GM23248 (cell line): ENCODE measurements at places on chromosomes 4 and X.

GRCh38 chr4:35087218-35087617 lies 1157.1 kb downstream of the ARAP2 start:
- no peak for DNase-seq

DNA sequence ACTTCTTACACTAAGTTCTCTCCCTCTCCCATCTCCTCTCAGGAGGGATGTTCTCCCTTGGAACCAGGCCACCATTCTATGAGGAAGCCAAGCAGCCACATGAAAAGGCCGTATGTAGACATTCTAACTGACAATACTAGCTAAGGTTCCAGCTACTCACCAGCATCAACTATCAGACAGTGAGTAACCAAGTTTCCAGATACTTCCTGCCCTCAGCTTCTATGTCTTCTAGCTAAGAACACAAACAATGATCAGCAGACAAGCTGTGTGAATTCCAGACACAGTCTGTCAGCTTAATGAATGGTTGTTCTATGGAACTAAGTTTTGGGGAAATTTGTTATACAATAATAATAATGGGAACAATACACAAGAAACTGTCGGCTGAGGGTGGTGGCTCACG lies 50.8 kb downstream of the SMIM14 start:
- DNase-seq: peak; percentile 70

- peak; percentile 42 for DNase-seq
These were observed 129.3 kb upstream of the FAM9B start for GRCh38 chrX:9163214-9163709.

DNA sequence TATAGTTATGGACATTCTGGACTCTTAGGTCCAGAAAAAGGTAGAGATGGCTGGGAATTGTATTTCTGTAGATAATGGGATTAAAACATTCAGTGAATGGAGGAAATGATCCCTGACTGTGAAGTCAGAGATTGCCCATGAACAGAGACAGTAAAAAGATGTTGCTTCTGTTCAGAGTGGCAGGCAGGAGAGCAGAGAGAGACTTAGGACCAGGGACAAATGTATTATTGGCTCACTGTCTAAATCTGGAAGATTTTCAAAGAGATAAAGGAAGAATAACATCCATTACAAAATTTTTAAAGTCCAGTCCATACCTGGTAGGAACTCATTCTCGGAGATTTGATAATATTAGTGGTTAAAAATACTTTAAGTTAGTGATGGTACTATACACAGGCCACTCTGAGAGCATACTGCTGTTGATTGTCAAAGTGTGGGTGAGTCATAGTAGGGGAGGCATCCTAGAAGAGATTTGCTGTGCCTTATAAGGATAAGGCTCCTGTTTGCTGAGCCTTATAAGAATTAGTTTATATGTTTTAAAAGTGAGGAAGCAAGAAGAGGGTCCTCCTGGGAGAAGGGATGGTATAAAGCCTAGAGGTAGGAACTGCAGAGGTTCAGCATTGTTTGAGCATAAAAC lies 53.0 kb downstream of the JADE3 start:
- DNase-seq: peak; percentile 56

GRCh38 chr4:135777361-135777760 lies 1575.8 kb upstream of the PABPC4L start:
- DNase-seq: no peak

GRCh38 chr4:56220261-56220660 lies 167.0 kb downstream of the AASDH start:
- no peak for DNase-seq

DNA sequence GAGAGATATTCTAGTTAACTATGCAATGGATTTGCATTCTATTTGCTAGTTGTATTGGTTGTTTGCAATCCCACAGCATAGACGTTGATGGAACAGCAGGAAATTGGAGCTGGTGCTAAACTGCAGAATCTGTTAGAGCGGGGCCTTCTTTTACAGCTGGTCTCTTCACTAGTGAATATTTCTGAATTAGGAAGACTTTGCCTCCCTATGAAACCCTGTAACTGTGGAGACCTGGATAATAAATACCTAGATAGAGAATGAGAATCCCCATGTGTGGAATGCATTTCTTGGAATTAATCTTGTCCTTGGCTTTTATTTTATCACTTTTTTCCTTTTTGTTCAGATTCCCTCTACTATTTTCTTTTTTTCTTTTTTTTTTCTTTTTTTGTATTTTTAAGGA lies 109.7 kb downstream of the SHROOM3 start:
- no peak for DNase-seq

- peak; percentile 18 for DNase-seq
These were observed 694.5 kb upstream of the SLIT2 start for GRCh38 chr4:19557161-19557560.

- DNase-seq: no peak
These were observed 7.7 kb downstream of the AKAP17A start for GRCh38 chrX:1598876-1599790.

- DNase-seq: no peak
These were observed 1602.4 kb upstream of the ADGRL3 start for GRCh38 chr4:59597536-59598329.

GRCh38 chr4:41822325-41822724 lies 73.8 kb upstream of the PHOX2B start:
- no peak for DNase-seq

DNA sequence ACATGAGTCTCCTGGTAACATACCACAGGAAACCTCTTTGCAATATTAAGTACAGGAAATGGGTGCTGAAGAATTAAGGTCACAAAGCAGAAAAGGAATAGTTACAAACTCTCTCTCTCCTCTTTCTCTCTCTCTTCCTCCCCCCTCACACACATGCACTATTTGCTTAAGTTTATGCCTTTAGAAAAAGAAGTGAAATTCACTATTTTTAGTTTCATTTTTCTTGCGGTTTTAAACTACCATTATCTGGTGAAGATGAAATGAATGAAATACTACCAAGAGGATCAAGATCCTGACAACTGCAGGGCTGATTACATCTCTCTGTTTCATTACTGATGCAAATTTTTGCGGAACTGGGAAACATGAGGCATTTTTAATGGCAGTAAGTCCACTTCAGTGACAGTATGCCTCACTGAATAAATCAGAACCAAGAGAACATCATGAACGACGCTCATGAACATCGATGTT lies 64.3 kb upstream of the FTHL17 start:
- no peak for DNase-seq

- DNase-seq: peak; percentile 36
These were observed 51.3 kb upstream of the MAP3K15 start for GRCh38 chrX:19566359-19567222.

- DNase-seq: no peak
These were observed 46.5 kb downstream of the IDS start for GRCh38 chrX:149458586-149458985.

DNA sequence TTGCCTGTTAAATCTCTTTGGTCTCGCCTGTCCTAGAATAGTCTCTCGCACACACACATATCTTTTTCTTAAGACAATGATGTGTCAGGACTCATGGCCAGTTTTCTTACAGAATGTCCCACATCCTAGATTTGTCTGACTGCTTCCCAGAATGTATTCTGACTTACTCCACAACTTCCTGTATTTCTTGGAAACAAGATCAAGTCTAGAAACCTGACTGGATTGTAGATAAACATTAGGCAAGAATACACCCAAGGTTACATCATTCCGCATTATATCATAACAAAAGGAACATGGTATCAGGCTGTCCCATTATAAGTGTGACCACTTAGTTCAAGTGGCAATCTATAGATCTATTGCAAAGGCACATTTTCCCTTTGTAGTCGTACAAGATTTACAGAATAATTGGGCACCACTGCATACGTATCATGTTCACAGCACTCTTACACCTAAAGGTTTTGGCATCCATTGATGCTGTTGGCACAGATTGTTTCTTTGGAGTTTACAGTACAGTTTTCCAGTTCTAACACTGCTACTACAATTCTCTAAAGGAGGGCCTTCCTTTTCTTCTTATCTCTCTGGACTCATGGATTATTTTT lies 56.4 kb downstream of the FBXW7 start:
- peak; percentile 10 for DNase-seq

DNA sequence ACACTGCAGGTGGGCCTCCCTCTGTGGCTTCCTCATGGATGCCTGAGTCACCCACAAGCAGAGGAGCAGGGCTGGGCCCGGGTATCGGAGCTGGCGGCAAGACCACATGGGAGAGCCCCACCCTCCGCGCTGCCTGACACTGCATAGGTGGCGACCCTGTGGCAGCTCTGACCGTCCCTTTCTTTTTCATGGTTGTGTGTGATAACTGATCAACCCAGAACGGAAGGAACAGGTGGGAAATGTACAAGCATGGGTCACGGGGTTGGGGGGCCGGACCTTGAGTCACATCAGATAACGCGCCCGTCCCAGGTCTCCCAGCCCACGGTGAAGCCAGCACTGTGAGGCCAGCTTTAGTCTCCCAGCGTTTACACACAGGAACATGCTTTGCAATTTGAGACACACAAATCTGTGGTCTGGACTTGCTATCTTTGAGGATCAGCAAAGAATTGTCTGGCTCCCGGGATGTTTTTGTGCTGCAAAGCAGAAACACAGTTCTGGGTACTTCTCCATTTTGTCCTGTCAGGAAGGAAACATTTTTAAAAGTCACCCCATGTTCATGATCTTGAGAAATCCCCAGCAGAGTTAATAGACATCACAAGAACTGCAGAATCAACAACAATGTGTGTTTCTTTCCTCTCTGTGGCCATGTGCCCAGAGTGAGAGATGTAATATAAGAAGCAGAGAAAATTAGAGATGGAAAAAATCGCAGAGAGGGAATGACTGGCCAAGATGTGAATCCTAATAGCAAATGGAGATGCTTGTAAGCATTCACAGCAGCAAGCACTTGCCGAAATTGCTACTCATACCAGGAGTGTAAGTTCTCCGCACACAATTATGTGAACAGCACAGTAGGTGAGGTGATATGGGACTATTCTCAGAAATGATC lies 70.1 kb upstream of the CBR4 start:
- peak; percentile 46 for DNase-seq

GRCh38 chrX:85391878-85392238 lies 12.4 kb upstream of the POF1B start:
- no peak for DNase-seq

DNA sequence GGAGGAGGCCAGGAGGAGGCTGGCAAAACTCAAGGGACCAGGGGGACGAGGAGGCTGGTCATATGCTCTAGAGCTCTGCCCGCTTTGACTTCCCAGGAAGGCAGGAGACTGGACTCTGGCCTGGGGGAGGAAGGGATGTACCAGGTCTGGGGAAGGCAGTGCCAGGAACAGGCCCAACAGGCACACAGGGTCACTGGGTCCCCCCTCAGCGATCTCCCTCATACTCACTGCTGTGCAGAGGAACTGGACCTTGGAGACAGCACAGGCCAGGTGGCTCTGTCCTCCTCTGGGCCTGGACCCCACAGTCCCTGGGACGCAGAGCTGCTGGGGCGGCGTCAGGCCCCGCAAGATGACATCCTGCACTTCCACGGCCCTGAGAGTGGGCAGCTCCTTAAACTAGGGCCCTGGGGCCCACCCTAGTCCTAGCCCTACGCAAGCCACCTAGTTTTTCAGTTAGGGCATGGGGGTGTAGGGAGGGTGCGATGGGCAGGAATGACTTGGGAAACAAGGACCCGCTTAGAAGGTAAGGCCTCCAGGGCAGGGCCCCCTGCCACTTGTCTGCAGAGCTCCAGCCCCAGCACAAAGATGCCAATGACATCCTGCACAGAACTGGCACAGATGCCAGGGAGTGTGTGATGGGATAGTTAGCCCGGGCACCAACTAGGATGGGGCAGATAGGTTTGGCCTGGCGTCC lies 59.5 kb downstream of the HTRA3 start:
- no peak for DNase-seq

GRCh38 chrX:120768681-120769080 lies 107.0 kb downstream of the CT47B1 start:
- DNase-seq: peak; percentile 54

GRCh38 chr4:67861513-67861912 lies 22.3 kb downstream of the TMPRSS11D start:
- peak; percentile 32 for DNase-seq

GRCh38 chrX:5842601-5843000 lies 386.1 kb downstream of the NLGN4X start:
- no peak for DNase-seq

GRCh38 chr4:55517526-55518229 lies 29.0 kb downstream of the CLOCK start:
- no peak for DNase-seq

DNA sequence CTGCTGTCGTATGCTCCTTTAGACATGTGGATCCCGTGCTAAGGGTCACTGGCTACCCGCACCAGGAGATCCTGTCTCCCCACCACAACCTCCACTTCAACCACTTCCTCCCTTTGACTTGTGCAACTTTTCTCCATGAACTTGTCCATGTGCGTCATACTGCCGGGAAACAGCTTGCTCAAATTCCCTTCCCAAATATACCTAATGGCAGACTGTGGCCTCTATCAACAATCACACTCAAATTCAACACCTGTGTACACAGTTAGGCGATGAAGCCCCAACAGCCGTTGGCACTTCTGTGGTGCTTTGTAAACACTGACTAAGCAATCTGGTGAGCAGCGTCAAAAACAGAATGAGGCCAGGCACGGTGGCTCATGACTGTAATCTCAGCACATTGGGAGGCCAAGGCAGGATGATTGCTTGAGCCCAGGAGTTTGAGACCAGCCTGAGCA lies 49.5 kb downstream of the CD99L2 start:
- DNase-seq: no peak

- DNase-seq: no peak
These were observed 2.2 kb upstream of the ERAS start for GRCh38 chrX:48824066-48824465.

DNA sequence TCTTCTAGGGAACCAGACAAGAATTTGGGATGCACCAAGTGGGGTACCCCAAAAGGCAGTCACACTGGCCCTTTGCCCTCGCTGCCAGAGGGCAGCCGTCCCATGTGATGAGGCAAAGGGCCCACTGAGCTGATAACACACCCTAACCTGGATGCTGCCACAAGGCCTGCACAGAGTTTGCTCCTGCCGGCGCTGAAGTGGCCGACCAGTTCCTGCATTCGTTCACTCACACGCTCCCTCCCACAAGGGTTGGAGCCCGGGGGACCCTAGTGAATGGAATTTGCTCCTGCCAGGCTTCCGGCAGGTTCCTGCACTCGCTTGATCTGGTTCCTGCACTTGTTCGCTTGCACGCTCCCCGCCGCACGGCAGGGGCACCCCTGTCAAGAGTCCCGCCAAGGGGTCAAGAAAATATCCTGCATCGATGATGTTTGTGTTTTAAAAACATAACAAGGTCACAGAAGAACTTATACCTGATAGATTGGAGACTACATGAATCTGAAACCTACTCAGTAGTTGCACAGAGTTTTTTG lies 296.4 kb upstream of the VCX start:
- no peak for DNase-seq

DNA sequence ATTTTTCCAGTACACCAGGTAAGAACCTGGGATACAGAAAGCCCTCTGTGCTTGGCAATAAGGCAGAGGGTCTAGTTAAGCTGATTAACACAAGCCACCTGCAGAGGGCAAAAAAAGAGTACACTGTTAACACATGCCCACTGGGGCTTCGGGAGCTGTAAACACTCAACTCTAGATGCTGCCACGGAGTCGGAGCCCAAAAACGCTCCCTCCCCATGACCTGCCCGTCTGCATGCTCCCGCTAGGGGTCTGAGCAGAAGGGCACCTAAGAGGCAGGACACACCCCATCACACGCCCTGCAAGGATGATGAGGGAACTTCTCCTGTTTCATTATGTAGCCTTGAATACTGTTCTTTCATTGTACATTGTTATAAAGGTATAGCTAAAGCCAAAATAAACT lies 715.6 kb upstream of the AADAT start:
- no peak for DNase-seq
